Muscle of arm (tissue), 14 donors: ENCODE measurements at places on chromosomes 5 and 9. TPM values are rescaled to one million over a fixed set of nuclear protein-coding genes. Genes with fewer than 3 reads are reported as not detected.

- DNase-seq: no peak
Observed at GRCh38 chr5:7018198-7018597, 305.0 kb downstream of the TENT4A start.

DNA sequence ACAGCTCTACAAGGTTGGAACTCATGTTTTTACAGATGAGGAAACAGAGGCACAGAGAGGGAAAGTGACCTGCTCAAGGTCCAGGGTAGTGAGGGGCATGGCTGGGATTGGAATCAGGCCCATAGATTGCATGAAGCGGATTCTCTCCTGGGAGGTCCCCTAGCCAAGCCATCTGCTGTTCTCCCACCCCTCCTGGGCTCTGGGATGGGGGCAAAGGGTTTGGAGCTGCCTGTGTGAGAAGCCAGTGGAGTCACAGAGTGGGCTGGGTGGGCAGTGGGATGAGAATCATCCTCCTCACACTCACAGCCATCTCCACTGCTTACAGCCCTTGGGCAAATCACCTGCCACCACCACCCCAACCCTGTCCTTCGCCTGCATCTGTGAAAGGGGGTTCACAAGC, 38.6 kb upstream of the PSD2 start:
- DNase-seq: no peak

GRCh38 chr9:95726756-95727155, 148.7 kb upstream of the ERCC6L2 start:
- peak; percentile 49 for DNase-seq

GRCh38 chr5:51336878-51337277, 46.4 kb upstream of the ISL1 start:
- DNase-seq: no peak

DNA sequence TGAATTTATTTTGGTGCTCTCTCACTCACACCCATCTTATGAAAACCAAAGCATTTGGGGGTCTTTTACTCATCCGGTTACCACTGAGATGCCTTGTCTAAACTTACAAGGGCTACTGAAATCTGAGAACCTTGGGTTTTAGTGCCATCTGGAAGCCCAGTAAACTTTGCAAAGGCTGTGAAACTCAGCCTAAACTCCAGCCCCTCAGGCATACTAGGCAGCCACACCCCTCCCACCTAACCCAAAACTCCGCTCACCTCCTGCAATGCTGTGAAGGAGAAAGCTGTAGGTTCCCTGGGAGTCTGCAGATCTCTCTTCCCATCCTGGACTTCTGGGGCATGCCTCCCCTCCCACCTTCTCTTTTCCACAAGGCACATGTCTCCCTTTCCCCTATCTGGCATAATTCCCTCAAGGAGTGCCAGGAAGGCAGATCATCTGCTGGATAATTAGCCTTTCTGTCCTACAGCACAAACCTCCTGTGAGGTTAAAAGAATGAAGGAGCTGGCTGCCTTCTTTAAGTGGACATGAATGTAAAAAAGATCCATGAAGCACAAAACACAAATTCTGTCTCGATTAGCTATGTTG, 71.5 kb upstream of the ANXA1 start:
- DNase-seq: no peak

DNA sequence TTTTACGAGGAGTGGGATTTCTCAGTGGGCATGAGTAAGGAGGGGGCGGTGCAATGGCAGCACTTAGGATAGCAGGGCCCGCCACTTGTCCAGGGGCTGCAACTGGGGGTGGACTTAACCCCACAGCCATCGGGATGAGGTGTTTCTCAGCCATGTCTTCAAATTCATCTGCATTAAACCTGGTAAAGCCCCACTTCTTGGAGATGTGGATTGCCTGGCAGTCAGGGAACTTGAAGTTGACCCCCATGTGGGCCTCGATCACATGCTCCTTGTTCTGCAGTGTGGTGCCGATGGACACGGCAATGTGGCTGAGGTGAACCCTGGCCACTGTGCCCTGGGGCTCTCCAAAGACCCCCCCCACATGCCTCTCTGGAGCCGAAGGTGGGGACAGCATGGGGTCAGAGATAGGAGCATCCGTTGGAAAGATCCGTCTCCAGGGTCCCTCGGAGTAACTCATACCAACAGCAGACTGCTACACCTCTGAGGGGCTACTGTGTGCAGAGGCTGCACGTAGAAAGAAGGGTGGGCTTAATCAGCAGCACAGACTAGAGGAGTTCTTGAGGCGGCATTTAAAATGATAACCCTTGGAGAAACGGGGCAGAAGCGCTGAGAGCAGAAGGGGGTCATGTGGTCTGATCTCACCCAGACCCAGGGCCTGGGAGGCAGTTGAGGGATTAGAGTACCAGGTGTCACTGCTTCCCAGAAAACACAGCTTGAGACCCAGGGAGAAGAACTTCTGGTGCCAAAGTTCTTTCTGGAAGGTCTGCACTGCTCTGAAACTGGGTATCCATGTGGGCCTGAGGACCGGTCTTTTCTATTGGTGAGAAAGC, 141.4 kb downstream of the MTX3 start:
- no peak for DNase-seq

GRCh38 chr5:124193371-124193789, 553.1 kb downstream of the ZNF608 start:
- no peak for DNase-seq

DNA sequence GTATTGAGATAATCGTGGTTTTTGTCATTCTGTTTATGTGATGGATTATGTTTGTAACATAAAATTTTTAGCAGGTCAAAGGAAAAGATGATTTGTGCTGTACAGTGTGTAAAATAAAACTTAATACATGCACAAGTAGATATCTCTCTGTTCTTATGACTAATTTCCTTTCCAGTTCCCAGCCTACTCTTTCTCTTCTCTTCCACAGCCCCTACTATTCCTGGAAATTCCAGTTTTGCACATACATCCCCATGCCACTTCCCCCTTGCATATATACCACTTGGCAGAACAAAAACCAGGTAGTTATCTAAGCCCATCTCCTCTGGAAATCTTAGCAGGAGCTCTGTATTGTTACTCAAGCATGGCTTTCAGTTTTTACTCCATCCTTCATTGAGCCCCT, 20.2 kb downstream of the TEK start:
- DNase-seq: no peak

DNA sequence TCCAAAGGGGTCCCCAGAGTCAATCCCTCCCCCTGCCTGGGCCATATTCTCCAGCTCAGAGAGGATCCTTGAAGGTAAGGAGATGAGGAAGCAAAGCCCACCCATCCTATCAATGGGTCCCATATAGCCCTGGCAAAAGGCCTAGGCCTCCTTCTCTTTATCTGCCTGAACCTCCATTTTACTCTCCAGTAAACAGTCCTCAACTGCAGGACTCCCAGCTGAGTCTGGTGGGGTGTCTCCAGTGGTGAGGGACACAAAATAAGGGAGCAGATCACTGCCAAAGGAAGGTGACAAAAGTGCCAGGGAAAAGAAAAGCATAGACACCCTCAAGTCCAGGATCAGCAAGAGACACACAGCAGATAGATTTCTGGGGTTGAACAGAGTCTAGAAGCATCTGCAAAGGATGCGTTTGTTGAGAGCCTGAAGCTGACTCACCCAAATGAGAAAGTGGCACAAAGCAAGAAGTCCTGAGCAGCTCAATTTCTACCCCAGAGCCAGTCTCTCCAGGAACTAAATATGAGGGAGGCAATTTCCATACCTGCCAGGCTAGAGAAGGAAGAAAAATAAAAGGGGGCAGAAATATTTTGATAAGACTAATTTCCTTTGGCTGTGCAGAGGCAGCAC, 2.7 kb upstream of the EBF1 start:
- DNase-seq: no peak

DNA sequence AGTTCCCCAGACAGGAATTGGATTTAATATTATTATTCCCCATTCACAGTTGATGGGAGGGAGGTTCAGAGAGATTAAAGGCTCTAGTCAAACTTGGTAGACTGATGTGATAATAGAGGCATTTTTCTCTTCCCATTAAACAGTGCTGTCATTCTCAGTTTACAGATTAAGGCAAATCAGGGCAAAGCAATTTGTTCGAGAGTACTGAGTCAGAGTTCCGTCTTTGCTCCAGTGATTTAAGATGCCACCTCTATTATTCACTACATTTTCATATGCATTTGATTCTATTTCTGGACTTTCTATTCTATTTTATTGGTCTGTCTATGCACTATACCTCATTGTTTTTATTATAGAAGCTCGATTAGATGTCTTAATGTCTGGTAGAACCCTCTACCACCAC, 201.0 kb upstream of the RAI14 start:
- DNase-seq: no peak

DNA sequence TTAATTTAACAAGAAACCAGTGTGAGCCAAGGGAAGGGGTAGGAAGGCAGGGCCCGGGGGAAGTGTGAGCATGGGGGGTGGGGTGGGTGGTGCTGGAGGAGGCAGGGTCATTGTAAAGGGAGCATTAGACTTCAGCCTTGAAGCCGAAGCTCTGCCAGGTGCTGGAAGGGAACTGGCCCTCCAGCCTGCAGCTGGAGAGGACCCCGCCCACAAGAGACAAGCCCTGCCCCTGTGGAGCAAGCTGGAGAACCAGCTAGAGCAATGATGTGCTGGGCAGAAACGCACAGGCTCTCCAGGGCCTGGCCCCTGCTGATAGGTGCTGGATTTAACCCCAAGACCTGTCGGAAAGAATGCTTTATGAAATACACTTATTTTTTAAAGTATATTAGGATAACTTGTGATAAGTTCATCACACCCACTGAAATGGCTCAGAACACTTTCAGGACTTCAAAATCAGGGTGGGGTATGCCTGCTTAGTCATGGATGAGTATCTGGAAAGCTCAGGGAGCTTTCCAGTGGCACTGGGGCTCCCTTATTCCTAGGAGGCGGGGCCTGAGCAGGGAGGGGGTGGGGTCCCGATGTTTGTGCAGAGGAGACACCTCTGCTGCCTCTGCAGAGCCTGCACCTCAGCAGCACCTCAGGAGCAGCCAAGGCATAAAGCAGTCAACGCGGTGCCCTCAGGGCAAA, 27.1 kb downstream of the UBE2QL1 start:
- no peak for DNase-seq

GRCh38 chr9:129712634-129713401, 40.0 kb downstream of the PTGES start:
- DNase-seq: peak; percentile 29

DNA sequence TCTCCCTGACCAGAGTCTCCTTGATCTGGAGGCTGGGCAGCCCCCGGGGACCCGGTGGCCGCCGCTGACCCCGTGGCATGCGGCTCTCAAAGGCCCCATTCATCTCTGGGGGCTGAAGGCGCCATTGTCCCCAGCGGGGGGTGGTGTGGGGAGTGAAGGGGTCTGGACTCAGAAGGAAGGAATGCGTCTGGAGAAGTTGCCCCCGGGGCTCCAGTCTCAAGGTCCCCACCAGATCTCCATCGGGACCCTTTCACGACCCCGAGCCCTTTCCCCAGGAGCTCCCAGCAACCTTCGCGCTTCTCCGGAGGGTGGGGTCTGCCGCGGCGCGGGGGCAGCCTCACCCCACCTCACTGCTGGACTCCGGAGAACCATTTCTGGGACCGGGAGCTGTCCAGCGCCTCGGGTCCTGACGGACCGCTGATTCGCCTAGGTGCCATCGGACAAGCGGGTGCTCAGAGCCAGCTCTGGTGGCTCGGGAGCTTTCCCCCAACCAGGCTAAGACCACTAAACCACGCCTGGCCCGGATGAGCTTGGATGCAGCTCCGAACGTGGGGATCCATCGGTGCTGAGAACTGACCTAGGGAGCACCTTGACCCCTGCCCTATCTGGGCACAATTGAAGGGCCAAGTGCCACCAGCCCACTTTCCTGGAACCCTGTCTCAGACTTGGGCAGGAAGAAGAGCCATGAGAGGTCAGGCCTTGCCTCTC, 5.1 kb upstream of the PCDH1 start:
- DNase-seq: peak; percentile 25

- no peak for DNase-seq
Observed at GRCh38 chr5:96977228-96977627, 41.3 kb downstream of the LNPEP start.

DNA sequence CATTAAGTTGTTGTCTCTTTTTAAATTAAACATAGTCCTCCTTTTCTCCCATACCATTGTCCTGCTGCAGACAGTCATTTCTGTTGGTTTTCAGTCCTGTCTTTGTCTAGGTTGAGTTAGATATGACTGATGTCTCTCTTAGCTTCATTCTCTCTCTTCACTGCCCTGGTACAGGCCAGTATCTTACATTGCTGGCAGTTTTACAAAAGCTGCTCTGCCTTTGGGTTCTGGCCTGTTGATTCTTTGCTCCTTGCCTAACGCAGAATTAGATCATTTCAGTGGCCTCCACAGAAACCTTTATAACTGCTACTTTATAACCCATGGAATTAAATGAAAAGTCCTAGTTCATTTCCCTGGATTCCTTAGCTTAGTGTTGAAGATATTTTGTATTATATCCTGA, 33.7 kb downstream of the GPR21 start:
- no peak for DNase-seq

DNA sequence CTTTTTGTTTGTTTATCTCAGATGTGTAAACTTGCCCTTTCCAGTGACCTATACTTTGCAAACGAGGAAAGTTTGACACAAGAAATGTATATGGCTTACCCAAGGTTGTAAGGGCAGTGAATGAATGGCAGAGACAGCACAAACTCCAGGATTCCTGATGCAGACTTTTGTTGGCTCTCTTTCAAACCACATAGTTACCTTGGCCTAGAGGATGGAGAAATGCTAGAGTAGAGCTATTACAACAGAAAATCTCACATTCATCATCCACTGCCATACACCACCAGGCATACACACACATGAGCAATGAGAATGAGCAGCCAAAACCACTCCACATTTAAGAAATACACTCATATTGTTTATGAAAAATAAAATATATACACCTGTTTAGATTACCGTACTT, 387.0 kb downstream of the TLR4 start:
- no peak for DNase-seq

DNA sequence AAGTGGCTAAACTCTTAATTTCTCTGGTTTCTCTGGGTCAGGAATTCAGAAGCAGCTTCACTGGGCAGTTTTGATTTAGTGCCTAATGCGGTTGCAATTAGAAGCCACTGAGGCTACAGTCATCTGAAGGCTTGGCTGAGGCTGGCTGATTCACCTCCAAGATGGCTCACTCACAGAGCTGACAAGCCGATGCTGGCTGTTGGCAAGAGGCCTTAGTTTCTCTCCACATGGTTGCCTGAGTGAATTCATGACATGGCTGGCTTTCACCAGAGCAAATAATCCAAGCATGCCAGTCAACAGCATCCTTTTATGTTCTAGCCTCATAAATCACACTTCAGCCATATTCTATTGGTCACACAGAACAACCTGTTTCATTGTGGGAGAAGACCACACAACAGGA, 2.8 kb upstream of the CDK7 start:
- DNase-seq: no peak

DNA sequence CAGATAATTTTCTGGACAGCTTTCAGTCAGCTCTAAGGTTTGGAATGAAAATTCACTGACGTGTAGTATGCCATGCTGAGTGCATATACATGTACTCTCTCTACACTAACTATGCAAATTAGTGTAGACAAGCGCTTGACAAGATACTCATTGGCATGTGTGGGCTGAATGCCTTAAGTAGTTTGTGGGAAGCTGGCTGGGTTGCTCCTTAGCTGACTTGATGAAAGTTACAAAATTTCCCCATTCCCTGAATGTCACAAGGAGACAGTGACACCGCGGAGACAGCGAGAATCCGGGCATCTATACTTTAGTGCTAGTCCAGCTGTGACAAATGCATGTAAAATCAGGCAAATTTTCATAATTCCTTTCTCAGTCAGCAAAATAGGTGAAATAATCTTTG, 51.6 kb upstream of the C5orf46 start:
- no peak for DNase-seq

The PDZD2 gene
- 5.0 TPM for polyA plus RNA-seq

The ZNF366 gene
- polyA plus RNA-seq: not detected

The MYOZ3 gene
- 11.2 TPM for polyA plus RNA-seq

The KDM3B gene
- 57.4 TPM for polyA plus RNA-seq

The C9orf43 gene
- polyA plus RNA-seq: 0.59 TPM

The FOXD4L4 gene
- not detected for polyA plus RNA-seq

The OR1Q1 gene
- not detected for polyA plus RNA-seq

The KCTD16 gene
- polyA plus RNA-seq: 0.10 TPM

The FGF18 gene
- polyA plus RNA-seq: 11.3 TPM
